Activated CD4-positive, alpha-beta T cell treated with anti-CD3 and anti-CD28 coated beads, Interleukin-2, amount 50 U/mL, for 1 hour (primary cell): ENCODE measurements at places on chromosomes 2 and 18.

DNA sequence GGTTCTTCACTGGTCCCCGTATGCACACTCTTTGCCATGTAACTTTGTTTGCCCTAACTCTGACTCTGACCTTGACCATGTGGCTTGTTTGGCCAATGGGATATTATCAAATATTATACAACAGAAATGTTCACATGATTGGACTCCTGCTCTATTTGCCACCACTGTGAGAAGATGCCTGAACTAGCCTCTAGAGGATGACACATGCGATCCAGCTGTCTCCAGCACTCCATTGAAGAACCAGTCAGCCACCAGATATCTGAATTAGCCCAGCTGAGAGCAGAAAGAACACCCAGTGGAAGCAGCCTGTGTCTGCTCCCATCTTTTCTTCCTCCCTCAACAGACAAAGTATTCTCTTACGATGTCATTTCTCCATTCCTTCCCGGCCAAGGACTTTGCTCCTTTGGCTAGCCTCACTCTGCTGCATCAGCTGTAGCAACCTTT is 412.1 kb downstream of the IRS1 start:
- no peak for DNase-seq

- no peak for DNase-seq
Measured at GRCh38 chr2:200042102-200042735, 86.8 kb downstream of the MAIP1 start.

DNA sequence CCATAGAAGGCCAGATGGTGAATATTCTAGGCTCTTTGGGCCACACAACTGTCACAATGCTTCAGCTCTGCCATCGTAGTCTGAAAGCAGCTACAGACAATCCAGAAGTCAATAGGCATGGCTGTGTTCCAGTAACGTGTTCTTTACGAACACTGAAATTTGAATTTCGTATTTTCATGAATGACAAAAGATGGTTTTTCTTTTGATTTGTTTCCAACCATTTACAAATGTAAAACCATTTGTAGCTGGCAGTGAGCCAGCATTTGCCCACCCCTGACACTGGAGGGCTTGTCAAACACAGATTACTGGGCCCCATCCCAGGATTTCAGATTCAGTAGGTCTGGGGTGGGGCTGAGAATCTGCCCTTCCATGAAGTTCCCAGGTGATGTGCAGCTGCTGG is 83.0 kb upstream of the ATG16L1 start:
- DNase-seq = no peak

DNA sequence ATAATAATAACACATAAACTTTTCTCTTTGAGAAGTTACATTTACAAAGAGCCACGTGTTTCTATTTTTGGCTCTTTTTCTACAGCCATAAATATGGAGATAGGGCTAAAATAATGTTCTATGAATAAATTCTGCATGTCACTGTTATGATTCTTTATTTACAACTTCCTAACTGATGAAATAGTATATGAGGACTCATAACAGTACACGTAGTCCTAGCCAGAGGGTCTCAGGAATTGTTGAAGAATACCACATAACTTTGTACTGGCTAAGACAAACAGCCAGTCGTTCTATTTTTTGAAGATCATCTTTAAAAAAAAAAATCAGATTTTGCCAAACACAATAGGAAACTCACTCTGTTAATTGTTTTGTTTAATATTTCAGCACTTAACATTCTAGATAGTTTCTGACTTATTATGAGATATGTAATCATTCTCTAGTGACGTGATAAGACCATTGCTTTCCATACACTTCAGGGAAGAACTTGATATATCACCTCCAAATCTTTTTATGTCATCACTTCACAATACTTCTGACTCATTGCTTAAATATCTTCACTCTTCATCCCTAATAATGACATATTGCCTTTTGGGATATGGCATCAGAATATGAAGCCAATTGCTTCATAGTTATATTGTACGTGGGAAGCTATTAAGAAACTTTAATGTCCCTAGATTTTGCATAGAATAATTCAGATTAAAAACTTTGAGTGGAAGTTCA is 256.1 kb downstream of the XIRP2 start:
- no peak for DNase-seq

DNA sequence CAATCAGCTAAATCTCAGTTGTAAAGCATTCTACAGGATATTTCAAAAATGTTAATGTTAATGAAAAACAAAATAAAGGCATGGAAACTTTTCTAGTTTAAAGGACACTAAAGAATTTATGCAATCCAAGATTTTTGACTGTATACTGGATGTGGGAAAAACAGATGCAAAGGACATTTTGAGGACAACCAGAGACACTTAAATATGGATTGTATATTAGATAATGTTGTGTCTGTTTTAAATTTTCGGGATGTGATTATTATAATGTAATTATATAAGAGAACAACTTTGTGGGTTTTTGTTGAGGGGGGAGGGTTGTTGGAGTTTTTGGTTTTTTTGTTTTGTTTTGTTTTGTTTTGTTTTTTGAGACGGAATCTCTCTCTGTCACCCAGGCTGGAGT is 30.9 kb downstream of the PSMA8 start:
- no peak for DNase-seq

DNA sequence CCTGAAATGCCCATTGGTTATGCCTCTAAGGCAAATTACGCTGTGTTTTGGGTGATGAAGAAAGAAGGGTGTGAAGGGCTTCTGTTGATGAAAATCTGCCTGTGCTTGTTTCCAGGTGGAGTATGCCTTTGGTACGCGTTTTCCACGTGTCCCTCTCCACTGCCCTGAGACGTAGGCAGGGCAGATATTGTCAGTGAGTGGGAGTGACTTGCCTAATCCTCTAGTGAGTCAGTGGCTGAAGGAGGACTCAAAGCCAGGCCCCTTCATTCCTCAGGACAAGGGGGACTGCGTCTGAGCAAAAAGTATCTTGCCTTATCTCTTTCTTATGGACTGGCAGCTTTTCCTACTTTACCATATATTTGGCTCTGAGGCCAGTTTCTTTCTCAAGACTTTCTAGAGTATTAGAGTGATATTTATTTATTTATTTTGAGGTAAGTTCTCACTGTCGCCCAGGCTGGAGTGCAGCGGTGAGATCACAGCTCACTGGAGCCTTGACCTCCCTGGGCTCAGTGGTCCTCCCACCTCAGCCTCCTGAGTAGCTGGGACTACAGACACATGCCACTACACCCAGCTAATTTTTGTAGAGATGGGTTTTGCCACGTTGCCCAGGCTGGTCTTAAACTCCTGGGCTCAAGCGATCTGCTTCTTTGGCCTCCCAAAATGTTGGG is 10.2 kb downstream of the RALB start:
- no peak for DNase-seq

- DNase-seq = no peak
Measured at GRCh38 chr2:106272216-106272807, 78.2 kb upstream of the UXS1 start.

GRCh38 chr18:58852629-58853028 is 12.0 kb upstream of the ZNF532 start:
- no peak for DNase-seq

DNA sequence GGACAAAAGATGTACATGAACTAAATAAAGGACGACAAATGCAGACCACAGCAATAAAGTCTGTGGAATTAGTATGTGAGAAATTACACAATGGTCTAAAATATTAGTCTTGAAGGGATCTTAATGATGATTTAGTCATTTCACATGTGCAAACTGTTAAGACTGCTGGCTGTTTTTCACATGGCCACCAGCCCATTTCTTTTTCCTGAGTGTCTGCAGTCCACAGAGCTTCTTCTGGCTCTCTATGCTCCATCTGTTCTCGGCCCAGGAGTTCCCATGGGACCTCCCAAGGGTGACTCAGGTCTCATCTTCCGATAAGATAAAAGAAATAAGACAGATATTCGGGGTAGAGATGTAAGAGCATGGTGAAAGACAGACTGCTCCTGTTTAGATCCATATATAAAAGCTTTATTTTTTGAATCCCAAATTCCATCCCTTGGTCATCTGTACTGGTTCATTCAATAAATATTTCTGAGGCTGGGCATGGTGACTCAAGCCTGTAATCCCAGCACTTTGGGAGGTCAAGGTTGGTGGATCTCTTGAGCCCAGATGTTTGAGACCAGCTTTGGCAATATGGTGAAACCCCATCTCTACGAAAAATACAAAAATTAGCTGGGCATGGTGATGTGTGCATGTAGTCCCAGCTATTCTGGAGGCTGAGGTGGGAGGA is 20.1 kb downstream of the IL1RL1 start:
- no peak for DNase-seq

- DNase-seq = no peak
Measured at GRCh38 chr2:218026676-218027425, 24.1 kb upstream of the TNS1 start.

DNA sequence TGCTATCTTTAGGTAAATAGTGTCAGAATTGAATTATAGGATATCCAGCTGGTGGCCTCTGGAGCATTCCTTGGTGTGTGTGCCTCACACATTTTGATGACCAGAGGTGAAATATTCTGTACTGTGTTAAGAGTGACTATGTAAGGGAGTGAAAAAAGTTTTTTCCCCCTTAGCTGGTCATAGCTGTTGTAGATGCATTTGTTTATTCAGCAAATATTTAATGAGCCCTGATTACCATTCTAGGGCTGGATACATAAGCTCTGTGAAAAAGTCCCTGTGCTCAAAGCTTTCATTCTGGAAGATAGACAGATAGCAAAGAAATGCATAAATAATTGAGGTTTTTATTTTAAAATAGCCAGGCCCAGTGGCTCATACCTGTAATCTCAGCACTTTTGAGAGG is 10.9 kb downstream of the TTLL4 start:
- no peak for DNase-seq

DNA sequence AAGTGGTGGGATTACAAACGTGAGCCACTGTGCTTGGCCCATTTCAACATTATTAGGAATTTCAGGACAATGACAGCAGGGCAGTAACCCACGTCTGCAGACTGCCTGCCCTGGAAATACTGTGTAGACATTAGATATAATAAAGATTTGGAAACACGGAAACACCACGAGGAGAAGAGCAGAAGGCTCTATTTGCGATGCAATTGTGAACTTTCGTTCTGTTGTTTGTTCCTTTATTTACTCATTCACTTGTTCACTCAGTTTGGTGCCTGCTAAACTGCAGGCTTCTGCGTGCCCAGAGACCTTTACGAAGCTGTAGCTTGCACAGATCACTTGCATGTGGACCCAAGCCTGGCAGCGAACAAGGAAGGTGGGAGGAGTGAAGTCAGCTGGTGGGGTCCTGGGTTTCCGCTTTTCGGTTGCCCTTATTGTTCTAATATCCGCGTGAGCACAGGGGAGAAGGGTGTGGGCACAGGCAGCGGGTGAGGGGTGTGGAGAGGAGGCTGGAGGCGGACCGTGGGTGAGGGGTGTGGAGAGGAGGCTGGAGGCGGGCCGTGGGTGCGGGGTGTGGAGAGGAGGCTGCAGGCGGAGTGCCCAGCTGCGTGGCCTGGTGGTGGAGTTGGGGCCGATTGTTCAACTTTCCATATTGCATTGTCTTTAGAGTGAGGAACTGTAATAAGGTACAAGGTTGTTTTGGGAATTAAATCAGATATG is 3.4 kb downstream of the COLEC11 start:
- DNase-seq = no peak

- no peak for DNase-seq
Measured at GRCh38 chr18:31281437-31281836, 36.5 kb upstream of the DSG1 start.

- DNase-seq = no peak
Measured at GRCh38 chr2:68907232-68907919, 36.2 kb upstream of the BMP10 start.

GRCh38 chr2:45979065-45979464 is 318.1 kb upstream of the EPAS1 start:
- no peak for DNase-seq

GRCh38 chr2:162126111-162126519 is 25.9 kb downstream of the GCG start:
- no peak for DNase-seq

DNA sequence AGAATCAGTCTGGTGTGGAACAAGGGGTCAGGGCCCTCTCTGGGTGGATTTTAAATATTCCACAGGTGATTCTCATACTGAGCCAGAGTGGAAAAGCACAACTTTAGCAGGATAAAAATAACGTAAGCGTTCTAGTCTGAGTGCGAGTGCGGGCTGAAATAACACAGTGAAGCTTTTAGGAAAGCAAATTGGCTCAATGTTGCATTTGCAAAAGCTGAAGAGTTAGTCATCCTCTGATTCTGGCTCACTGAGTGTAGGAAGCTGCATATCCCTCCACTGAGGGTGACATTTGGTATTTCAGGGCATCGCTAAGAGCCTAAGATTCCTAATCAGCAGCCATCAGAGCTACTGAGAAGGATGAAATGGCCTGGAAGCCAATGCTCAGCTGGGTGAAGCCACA is 134.7 kb downstream of the RIF1 start:
- no peak for DNase-seq

DNA sequence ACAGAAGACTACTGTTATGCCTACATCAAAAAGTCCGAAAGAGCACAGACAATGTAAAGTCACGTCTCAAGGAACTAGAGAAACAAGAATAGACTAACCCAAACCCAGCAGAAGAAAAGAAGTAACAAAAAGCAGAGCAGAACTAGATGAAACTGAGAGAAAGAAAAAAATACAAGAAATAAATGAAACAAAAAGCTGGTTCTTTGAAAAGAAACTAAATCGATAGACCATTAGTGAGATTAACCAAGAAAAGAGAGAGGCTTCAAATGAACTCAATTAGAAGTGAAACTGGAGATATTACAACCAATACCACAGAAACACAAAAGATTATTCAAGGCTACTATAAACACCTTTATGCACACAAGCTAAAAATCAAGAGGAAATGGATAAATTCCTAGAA is 271.8 kb downstream of the MBD2 start:
- no peak for DNase-seq

- no peak for DNase-seq
Measured at GRCh38 chr18:2402084-2402483, 169.2 kb downstream of the METTL4 start.

DNA sequence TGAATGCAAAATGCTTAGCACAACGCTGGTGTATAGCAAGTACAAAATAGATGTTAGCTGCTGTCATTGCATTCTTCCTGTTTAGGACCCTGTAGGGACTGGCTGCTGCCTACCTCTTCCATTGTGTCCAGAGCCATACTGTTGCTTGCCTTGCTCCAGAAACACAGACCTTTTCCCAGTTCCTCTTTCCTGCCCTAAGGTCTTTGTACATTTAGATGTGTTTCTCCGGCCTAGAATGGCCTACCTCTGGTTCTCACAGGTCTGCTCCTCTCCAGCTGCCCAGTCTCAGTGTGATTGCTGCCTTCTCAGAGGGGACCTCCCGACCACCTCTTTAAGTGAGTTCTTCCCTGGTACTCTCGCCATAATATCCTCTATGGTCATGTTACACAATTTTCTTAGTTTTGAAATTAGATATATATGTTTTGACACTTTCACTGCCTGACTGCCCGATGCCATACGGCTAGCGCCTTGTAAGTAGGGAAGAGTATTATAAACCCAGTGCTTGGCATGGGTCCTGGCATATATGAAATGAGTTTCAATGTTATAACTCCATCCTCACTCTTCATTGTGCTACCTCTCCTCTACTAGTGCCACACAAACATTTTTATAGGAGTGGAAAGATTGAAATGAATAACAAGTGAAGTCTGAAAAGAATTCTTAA is 48.3 kb downstream of the RFTN2 start:
- no peak for DNase-seq

DNA sequence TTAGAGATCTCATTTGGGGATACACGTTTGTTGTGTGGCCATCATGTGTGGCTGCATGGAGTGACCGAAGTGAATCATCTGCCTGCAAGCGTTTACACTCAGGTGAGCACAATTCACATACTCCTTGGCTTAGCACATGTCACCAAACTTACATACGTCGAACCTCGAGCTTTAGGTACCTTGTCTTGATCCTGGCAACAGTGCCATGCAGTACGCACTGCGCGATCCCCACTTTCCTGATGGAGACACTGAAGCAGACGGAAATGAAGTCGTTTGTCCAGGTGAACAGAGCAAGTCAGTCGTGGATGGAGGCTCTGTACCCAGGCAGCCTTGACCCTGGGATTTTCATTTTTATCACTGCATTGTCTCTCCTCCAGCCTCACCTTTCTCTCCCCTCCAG is 32.3 kb downstream of the KLHL29 start:
- no peak for DNase-seq
